ENCODE measurements at places on chromosomes 3 and 15.

GRCh38 chr3:115518100-115518852, 105.0 kb upstream of the GAP43 start:
- DNase-seq = peak; percentile 63

GRCh38 chr15:65089206-65089824, 12.8 kb downstream of the KBTBD13 start:
- no peak for DNase-seq

DNA sequence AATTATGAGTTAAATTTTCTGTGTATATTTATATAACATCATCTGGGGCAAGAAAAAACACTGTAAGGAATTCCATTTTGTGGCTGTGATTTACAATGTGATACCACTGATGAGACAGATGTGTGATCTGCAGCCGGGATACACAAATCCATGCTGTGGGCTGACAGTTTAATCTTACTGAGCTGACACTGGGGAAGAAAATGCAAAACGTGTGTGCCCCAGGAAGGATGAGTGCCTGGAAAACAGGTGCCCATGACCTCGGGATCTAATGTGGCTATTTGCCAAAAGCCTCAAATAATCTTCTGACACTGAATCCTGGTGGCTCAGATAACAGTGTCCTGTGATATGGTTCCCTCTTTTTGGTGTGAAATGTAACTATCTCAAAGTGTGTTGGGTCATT, 10.5 kb downstream of the MYRIP start:
- DNase-seq = no peak

DNA sequence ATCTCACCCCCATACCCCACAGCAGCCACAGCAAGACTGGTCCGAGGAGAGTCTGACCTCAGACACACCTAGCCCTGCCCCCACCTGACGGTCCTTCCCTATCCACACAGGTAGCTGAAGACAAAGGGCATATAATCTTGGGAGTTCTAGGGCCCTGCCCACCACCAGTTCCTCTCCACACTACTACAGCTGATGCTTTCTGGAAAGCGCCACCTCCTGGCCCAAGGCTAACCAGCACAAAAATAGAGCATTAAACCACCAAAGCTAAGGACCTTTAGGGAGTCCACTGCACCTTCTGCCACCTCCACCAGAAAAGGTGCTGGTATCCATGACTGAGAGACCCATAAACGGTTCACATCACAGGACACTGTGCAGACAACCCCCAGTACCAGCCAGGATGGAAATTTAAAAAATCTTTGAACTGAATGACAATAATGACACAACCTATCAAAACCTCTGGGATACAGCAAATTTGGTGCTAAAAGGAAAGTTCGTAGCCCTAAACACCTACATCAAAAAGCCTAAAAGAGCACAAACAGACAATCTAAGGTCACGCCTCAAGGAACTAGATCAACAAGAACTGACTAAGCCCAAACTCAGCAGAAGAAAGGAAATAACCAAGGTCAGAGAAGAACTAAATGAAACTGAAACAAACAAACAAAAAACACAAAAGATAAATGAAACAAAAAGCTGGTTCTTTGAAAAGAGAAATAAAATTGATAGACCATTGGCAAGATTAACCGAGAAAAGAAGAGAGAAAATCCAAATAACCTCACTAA, 122.1 kb upstream of the TPRG1 start:
- no peak for DNase-seq

DNA sequence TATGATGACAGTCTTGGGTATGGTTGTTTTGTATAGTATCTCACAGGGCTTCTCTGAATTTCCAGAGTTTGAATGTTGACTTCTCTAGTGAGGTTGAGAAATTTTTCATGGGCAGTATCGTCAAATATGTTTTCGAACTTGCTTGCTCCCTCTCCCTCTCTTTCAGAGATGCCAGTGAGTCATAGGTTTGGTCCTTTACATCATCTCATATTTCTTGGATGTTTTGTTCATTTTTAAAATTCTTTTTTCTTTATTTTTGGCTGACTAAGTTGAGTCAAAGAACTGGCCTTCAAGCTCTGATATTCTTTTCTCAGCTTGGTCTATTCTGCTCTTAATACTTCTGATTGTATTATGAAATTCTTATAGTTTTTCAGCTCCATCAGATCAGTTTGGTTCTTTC, 282.3 kb upstream of the NECTIN3 start:
- peak; percentile 4 for DNase-seq

DNA sequence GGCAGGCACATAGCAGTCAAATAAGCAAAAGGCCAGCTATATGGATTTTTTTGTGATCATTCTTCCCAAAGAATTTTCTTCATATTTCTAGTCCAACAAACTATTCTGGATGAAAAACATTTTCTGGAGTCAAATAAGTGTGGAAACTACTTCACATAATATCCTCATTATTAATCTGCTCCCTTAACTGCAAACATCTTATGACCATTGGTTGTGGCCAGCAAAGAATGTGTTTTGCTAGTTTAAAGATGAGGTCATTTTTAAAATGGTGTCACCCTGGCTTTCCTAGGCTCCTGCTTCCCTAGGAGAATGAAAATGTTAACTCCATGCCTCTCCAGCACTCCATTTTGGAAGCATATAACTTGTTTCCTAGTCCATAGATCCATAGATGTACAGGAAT, 118.8 kb downstream of the SST start:
- DNase-seq = no peak

GRCh38 chr15:40936709-40937666, 7.8 kb downstream of the DLL4 start:
- DNase-seq = peak; percentile 63

Measured in hepatic stellate cell (primary cell).